Skin of body (tissue), 3 donors: ENCODE measurements at places on chromosomes 3 and 15.

GRCh38 chr15:37221671-37222145 is 121.4 kb upstream of the MEIS2 start:
- no peak for DNase-seq

- no peak for DNase-seq
Observed at GRCh38 chr15:81032818-81033217, 32.1 kb downstream of the TLNRD1 start.

DNA sequence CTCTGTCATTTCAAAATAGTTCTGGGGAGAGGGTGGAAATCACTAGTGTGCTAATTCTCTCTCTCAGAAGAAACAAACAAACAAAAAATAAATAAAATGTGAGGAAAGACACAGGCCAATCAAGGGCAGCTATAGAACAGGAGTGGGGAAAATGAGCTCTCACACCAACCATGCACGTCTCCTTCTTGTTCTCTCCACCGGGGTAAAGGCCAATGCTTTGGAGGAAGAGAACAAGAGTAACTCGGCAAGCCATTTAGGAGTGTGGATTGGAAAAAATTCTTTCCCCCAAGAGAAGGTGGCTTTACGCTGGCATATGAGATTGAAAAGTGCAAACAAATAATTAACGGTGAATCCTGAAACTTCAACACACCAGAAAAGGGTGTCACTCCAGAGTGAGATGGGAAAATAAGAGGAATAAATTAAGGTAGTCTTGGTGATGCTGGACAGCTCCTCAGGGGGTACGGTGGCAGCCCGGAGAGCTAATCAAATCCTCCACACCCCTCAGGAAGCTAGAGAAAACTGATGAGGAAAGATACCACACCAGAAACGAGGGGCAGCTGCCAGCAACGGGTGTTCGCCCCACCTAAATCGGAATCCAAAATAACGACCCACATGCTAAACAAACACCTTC is 88.0 kb downstream of the RFTN1 start:
- DNase-seq, result no peak

DNA sequence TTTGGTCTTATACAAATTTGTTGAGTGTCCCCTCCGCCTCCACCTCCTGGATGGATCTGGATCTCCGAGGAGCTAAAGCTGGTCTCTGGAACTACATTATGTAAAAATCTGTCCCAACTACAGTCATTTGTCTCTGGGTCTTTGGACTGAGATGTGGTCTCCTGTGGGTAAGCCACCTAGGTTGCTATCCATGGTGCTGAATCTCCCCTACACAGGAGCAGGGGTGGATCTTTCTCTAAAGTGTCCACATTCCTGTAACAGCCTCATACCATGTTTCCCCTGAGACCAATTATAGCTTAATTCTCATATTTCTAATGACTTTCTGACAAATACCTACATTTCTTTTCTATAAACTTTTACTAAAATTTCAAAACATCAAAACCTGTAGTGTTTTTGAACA is 625.8 kb downstream of the TAFA4 start:
- DNase-seq, result no peak

DNA sequence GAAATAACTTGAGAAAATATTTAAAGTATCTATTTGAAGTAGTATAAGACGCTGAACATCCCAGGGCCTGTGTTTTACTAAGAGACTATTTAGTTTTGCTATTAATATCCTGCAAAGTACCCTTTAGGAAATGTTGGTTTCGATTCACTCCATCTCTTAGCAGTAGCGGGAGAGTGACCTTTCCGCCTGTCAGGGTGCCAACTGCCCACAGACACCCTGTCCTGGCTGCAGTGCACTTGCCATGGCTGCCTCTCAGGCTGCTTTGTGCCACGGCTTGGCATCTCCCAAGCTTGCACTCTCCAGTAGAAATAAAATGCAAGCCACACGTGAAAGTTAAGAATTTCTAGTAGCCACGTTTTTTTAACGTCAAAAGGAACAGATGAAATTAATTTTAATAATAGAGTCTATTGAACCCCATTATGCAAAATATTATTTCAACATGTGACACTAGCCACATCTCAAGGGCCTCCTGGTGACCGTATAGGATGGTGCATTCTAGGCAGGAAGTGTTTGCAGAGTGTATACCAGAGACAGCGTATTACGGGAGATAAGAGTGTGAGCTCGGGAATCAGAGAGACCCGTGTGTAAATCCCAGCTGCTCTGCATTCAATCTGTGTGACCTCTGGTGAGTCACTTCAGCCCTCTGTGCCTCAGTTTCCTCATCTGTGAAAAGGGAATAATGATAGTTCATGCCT is 19.8 kb downstream of the ADAMTS9 start:
- DNase-seq, result no peak
